ENCODE measurements at places on chromosomes 7 and 10. TPM values are rescaled to one million over a fixed set of nuclear protein-coding genes. Genes with fewer than 3 reads are reported as not detected.

FFAR4 gene
- not detected for total RNA-seq

SVIL gene
- total RNA-seq: 7.8 TPM

FAM221A gene
- total RNA-seq: 0.64 TPM

FZD8 gene
- 11.2 TPM for total RNA-seq

SEMA3C gene
- total RNA-seq: 101 TPM

TDRD1 gene
- total RNA-seq: 0.64 TPM

LMBR1 gene
- total RNA-seq: 25.1 TPM

OR6V1 gene
- not detected for total RNA-seq

CLCN1 gene
- total RNA-seq: under 0.01 TPM

ITGA8 gene
- 1.3 TPM for total RNA-seq

NFKB2 gene
- 37.6 TPM for total RNA-seq

TAS2R41 gene
- total RNA-seq: not detected

PRLHR gene
- total RNA-seq: not detected

TUBAL3 gene
- total RNA-seq: not detected

WNT16 gene
- total RNA-seq: 0.32 TPM

GDF2 gene
- total RNA-seq: not detected

TMEM140 gene
- 5.2 TPM for total RNA-seq

CTAGE8 gene
- 0.43 TPM for total RNA-seq

CYP3A5 gene
- total RNA-seq: under 0.01 TPM

ANLN gene
- total RNA-seq: 119 TPM

WDR86 gene
- 1.3 TPM for total RNA-seq

CADPS2 gene
- total RNA-seq: 27.2 TPM

RBP3 gene
- not detected for total RNA-seq

BMI1 gene
- total RNA-seq: 43.2 TPM

AKR1C3 gene
- 16.4 TPM for total RNA-seq

PSD gene
- total RNA-seq: 1.6 TPM

EPC1 gene
- total RNA-seq: 19.4 TPM

SEMA3A gene
- 37.4 TPM for total RNA-seq
